NCI-H2029 treated with DMSO at 0.1 percent for 48 hours (cell line): ENCODE measurements at places on chromosomes 4 and X.

GRCh38 chrX:11464836-11465463, 171.7 kb downstream of the AMELX start:
- DNase-seq: no peak

- no peak for DNase-seq
Measured at GRCh38 chr4:95847908-95848460, 8.1 kb downstream of the PDHA2 start.

DNA sequence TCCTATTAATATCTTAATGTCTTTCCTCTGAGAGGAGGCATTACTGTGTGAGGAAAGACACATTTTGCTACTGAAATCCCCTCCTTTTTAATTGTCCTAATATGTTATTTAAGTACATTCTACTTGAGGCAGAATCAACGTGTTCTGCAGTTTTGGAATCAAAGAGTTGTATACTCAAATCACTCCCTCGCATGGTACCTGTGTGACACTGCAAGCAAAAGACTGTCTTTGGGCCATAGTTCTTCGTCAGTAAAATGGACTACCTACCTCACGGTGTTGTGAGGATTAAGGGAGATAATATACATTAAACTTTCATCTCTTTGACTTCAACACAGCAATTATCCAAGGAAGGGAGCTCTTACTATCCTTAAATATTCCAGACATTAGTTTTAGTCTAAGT, 61.5 kb downstream of the TIGD2 start:
- no peak for DNase-seq

GRCh38 chrX:29587107-29587506, 628.3 kb upstream of the MAGEB2 start:
- no peak for DNase-seq

- no peak for DNase-seq
Measured at GRCh38 chr4:76823495-76823894, 74.4 kb downstream of the SOWAHB start.

- DNase-seq: no peak
Measured at GRCh38 chr4:76705472-76705871, 192.5 kb downstream of the SOWAHB start.

- peak; percentile 19 for DNase-seq
Measured at GRCh38 chr4:174521800-174522182, 497 bp downstream of the HPGD start.

DNA sequence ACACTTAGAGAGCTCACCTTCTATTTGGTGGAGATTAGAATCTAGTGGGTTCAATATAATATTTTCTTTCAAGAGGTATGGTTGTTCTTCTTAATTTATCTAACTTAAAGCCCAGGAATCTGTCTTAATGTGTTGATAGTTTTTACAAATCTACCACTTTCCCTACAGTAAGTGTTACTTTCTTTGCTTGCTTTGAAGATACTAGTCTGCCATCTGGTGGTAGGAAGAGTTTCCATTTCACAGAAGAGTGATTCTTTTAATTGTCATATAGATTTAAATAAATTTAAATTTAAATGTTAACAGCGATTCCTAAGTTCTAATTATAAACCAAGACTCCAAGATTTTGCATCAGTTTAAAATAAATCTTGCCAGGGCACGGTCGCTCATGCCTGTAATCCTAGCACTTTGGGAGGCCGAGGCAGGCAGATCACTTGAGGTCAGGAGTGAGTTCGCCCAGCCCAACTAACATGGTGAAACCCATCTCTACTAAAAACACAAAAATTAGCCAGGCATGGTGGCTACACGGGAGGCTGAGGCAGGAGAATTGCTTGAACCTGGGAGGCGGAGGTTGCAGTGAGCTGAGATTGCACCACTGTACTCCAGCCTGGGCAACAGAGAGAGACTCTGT, 43.5 kb downstream of the NUDT9 start:
- peak; percentile 33 for DNase-seq

DNA sequence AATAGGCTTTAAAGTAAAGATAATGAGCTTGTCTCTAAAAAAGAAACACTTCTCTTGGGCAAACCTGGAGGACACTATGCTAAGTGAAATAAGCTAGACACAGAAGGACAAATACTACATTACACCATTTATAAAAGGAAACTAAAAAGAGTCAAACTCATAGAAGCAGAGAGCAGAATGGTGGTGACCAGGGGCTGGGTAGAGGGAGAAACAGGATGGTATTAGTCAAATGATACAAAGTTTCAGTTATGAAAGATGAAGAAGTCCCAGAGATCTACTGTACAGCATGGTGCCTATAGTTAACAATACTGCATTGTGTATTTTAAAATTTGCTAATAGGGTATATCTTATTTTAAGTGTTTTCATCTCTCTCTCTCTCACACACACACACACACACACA, 28.5 kb downstream of the ACSL4 start:
- DNase-seq: no peak

- no peak for DNase-seq
Measured at GRCh38 chrX:40391662-40392061, 189.1 kb upstream of the ATP6AP2 start.

DNA sequence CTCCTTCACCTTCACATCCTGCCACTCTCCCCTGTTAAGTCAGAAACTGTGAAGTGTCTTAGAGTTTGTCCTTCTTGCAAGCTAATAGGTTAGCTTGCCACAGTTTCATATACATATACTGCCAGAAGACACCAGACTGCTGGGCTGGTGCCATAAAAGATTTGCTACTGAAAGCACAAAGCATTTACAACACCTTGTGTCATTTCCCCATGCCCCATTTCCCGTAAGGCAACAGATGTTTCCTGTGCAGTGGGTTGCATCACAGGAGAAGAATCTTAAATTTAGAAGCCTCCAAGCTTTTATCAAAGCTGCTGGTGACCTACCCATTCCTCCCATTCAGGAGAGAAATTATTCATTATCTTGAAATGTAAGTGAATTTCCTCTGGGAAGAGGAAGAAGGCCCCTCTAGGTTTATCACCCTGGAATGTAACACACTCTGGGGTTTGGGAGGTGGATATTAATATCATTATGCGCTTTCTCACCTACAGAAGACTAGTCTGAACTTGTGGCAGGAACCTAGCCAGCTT, 34.5 kb upstream of the RAB33B start:
- no peak for DNase-seq

GRCh38 chr4:36274158-36274557, 7.3 kb upstream of the DTHD1 start:
- DNase-seq: no peak

DNA sequence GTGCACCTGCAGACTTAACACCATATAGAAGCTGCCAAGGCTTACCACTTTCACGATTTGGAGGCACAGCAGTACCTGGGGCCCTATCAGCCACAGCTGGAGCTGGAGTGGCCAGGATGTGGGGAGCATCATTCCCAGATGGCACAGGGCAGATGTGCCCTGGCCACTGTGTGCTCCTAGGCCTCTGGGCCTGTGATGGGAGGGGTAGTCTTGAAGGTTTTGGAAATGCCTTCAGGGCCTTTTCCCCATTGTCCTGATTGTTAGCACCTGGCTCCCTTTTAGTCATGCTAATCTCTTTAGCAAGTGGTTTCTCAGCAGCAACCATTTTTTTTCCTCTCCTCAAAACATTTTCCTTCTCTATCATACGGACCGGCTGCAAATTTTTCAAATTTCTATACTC, 490.2 kb downstream of the RAB28 start:
- DNase-seq: no peak

DNA sequence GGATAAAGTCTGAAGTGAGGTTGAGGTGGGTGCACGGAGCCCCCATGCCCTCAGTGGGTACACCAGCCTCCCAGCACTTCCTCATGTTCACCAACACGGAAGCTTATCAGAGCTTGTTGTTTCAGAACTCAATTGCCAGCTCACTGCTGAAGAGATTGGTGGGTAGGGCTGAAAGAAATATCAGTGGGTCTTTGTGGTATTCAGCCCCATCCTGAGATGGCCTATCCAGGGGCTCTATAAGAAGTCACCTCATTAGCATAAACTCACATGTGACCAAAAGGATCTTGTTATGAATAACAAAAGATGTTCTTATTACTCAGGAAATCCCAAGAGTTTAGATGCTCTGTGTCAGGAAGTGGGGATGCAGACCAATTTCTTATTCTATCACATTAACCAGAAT, 177.3 kb downstream of the ARHGAP10 start:
- DNase-seq: no peak

- no peak for DNase-seq
Measured at GRCh38 chrX:125295337-125295736, 24.3 kb upstream of the TEX13C start.

- no peak for DNase-seq
Measured at GRCh38 chr4:138500869-138501268, 258.7 kb upstream of the SLC7A11 start.

DNA sequence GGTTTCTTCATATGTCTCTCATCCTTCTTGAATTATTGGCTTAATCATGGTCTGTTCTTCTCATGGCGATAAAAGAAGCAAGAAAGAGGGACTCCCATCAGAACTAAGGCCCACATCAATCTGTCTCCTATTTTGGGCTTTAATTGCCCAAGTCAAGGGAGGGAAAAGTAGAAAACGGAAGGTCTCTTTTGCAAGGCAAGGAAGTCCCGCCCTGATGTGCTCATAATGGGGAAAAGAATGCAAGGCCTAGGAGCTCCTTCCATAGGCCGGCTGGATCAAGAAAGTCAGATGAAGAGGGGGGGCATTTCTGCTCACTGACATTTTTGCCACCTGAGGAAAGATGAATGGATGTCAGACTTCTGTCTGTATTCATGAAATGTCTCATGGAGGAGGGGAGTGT, 127.7 kb upstream of the RPS6KA3 start:
- DNase-seq: no peak

DNA sequence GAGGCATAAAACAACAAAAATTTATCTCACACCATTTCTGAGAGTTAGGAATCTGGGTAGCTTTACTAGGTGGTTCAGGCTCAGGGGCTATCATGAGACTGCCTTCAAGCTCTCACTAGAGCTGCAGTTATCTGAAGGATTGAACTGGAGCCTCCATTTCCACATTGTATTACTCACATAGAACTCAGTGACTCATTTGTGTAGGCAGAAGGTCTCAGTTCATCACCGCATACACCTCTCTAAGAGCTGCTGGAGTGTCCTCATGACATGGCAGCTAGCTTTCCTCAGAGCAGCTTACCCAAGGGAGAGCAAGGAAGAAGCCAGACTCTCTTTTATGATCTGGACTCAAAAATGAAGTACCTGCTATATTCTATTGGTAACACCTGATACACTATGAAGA, 389.2 kb downstream of the IQCM start:
- DNase-seq: no peak

DNA sequence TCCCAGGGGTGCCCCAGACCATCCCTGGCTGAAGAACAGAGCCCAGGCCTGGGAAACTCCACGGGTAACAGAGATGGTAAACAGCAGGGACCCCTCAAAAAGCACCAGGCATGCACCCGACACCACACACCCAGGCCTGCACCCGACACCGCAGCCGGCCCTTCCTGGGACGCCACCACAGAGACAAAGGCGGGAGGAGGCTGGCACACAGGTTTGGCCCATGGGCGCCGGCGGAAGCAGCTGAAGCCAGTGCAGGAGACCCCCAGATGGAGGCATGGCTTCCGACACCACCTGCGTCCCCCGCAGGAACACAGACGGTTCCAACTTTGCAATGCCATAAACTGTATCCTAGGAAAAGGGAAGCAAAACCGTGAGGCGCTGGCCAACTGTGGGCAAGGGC, 22.3 kb downstream of the CTBP1 start:
- no peak for DNase-seq

DNA sequence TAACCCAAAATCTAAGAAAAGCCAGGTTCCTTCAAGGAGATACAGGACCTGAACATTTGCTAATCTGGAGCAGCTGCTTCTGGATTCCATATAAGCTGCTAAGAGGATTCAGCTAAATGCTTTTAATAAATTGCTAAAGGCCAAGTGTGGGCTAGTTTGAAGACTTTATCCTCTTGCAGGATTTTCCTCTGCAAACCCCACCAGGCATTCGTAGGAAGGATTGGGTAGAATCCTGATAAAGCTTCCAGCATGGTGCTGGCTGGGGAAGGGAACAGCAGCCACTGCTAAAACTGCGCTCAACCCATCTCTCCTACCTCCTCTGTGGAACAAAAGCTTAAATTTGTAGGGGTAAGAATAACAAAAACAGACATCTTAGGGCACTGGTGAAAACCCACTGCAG, 61.3 kb upstream of the TAB3 start:
- no peak for DNase-seq

DNA sequence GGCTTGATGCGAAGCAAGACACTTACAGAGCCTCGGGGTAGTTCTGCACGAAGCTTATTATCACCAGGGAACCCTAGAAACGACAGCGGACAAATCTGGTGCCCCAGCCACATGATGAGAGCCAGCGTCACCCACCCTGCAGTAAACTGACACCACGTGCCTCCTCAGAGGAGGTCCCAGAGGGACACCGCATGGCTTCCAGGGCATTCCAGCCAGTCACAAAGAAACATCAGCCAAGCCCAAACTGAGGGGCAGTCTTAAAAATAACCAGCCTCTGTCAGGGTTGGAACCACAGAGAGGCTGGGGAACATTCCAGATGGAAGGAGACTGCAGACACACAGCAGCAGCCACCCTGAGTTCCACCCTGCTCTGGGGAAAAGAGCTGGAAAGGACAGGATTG, 36.6 kb upstream of the HGFAC start:
- no peak for DNase-seq

DNA sequence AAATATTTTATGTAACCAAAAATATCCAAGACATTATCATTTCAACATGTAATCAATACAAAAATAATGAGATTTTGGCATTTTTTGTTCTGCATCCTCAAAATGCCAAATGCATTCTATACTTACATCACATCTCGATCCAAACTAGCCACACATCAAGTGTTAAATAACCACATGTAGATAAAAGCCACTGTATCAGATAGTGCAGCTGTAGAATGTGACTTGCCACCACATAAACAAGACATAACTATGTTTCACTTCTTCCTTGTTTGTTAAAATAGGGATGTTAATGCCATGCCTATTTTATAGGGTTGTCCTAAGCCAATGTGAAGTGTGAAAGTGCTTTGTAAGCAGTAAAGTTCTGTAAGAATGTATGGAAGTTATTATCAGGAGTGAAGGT, 20.9 kb downstream of the INTS6L start:
- no peak for DNase-seq

- no peak for DNase-seq
Measured at GRCh38 chrX:110408949-110409588, 50.4 kb downstream of the RTL9 start.

- peak; percentile 2 for DNase-seq
Measured at GRCh38 chrX:9291629-9292028, 173.2 kb upstream of the TBL1X start.
